ENCODE measurements at places on chromosomes 4 and X.

DNA sequence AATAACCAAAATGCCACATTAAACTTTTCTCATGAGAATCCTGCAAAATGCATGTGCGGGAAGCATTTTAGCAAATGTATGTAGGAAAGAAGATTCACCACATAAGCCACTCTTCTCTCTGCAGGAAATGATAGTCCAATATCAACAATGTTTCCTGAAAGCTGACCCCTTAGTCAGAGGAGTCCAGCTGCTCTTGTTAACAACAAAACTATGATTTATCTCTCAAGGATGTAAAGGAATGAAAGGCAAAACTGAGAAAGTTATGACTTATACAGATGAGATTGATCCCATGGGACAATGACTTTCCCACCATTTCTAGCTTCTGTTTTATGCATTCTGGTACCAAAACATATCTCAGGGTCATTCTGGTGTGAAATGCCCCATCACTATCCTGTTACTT, 125.0 kb upstream of the EDNRA start:
- no peak for DNase-seq

DNA sequence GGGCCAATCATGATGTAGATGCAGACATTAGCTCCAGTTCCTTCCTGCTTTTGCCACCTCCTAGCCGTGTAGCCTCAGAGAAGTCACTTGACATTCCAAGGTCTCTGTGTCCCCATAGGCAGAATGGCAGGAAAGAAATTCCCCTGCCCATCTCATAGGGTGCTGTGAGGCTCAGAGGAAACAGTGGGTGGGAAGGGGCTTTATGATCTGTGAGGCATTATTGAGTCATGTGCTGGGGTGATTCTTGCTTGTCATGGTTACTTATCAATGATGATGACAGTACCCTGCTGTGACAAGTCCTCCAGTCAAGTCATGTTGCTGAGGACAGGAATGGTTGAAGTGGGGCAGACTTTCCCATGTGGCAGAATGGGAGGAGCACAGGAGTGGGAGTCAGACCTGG, 63.7 kb downstream of the MSX1 start:
- no peak for DNase-seq

DNA sequence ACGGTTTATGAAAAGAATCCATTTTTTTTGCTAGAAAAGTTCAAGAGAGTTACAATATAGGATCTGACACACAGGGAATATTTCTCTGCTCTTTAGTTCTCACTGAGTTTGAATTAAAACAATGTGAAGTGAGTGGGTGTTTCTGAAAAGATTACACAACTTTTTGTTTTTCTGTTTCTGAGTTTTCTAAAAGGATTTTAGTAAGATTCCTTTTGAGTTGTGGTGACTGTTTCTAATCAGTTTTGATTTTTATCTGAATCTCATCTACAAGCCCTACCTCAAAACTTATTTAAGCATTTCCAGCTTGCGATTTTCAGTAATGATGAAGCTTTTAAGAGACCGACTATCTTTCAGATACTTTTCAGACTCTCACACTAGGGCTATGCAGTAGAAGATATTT, 141.7 kb downstream of the GPAT3 start:
- DNase-seq = no peak

GRCh38 chrX:63750811-63751210, 34.2 kb downstream of the ARHGEF9 start:
- DNase-seq = no peak

DNA sequence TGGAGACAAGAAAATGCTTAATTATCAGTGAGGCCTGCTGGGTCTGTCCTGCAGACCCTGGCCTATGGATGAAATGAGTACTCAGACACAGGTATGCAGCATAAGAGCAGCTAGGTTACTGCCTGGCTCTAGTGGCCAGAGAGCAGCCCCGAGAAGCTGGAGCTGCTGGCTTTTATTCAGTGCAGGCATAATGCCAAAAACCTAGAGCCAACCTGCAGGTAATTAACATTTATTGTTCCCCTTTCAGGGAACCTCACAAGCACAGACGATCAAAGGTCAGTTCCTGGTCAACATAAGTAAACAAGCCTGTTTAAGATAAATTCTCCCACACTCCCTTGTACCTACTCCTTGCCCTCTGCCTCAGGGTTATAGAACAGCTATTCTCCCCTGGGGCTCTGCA, 13.3 kb downstream of the IDS start:
- DNase-seq = no peak

GRCh38 chr4:27027428-27027827, 166.8 kb downstream of the STIM2 start:
- no peak for DNase-seq

DNA sequence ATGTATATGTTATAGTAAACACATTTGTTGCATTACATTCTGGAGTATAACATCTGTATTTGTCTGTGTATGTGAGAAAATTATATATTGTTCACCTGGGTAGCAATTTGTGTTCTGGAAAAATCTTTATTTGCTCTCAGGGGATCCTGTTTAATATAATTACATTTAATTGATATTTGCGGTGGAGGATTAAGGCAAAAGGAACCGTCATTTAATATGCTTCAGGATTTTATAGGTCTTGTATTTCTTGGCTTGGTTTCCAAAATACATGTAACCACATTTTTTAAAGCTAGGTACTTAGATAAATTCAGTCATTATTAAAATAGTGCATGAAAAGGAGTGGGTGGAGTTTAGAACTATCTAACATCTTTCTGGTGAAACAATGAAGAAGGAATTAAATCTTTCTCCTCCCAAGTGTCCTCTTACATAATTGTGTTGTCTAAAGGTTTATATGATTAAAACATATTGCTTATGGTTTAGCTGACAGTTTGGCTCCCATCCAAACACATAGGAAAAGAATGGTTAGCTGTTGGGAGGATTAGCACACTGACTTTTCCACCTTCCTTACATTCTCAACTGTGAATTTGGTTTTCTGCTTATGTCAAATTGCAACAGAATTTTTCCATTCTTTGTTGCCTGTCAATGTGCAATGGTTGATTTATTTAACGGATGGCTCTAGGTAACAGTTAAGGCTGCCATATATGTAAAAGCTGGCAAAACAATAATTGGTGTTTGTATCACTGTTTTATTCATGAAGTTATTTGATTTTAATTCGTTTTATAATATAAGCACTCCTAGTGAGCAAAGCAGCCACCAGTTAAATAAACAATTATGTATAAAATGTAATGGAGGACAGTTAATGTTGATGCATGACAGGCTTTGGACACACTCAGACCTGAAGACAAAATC, 250.8 kb upstream of the SFRP2 start:
- DNase-seq = no peak

- DNase-seq = no peak
Observed at GRCh38 chr4:95018785-95019184, 261.0 kb downstream of the BMPR1B start.

All from effector CD4-positive, alpha-beta T cell (primary cell).